ENCODE measurements at places on chromosomes 6 and 20.
A peak's percentile ranks its signal among the peaks of the same experiment; 100 is the strongest.

GRCh38 chr6:22658183-22658582, 88.8 kb downstream of the HDGFL1 start:
- DNase-seq, result no peak

DNA sequence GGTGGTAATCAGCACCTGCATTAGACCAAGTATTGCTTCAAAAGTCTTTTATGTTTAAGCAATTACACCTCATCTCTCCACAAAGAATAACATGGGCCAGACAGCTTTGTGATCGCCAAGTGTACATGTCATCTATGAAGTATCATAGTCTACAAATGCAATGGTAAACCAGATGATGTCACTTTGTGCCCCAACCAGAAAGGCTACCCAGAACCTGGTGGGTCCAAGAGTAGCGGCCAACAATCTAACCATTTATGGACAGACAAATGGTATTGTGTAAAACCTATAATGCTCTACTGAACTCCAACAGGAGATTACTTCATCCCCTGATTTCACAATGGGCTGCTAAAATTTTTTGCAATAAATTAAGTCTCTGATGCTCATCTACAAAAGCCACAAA, 295.9 kb downstream of the GMDS start:
- peak; percentile 22 for DNase-seq

GRCh38 chr6:122871079-122871478, 82.0 kb downstream of the SMPDL3A start:
- DNase-seq, result no peak

- no peak for DNase-seq
These were observed 369.0 kb downstream of the SYNE1 start for GRCh38 chr6:152267967-152268845.

GRCh38 chr20:53087037-53087777, 115.0 kb downstream of the TSHZ2 start:
- no peak for DNase-seq

DNA sequence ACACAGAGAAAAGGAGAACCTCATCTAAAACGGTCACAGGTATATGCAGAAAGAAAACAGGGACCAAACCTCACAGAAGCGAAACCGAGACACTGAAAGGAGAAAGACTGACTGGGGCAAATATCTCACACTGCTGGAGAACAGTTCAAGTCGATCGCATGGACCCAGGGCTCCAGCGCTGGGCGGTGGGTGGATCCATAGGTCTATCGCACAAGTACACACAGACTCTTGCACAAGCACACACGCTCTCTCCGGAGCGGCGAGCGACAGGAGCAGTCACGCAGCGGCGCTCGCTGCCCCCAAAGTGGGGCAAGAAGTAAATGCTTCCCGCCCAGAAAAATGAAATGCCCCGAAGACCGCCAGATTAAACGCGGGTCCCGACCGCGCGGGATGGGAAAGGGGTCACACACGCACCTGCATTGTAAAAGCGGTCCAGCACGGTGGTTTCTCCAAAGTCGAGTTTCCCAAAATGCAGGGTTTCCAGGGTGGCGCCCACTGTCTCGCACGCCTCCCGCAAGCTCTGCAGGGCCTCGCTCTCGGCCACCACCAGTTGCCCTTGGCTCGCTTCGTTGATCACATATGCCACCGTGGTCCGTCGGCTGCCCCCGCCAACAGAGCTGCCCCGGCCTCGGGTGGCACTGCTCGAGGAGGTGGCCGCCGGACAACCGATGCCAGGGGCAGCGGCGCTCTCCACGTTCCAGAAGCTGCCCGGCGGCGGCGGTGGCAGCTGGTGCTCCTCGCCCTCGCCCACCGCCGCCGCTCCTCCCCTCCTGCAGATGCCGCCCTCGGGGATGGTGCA, 782 bp downstream of the MAP3K5 start:
- DNase-seq, result peak; percentile 26

DNA sequence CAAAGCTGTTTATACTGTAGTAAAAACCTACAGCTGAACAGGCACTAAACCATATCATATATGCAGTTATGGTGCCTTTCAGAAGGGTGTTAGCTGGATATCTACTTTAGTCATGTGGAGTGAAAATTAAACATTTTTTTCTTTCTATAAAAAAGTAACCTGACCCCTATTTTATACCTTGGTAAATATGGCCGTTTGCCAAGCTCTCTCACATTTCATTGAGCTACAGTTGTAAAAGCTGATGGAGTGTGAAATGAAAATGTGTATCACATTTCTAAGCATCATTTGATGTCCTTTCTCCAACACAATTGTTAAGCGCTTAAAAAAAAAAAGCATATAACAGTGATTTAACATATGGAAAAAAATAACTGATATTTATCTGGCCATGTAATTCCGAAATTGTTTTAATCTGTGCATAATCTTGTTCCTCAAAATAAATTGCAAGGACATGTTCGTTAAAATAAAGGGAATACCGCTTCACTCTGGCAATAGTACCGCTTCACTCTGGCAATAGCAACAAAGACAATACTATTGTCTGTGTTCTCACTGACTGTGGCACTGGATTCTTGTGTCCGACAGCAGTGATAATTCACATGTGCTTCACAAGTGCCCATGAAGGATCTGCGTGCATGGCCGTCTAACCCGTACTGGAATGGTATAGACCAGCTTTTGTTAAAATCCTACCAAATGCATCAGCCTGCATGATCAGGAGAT, 391.8 kb upstream of the SOX4 start:
- DNase-seq, result no peak

DNA sequence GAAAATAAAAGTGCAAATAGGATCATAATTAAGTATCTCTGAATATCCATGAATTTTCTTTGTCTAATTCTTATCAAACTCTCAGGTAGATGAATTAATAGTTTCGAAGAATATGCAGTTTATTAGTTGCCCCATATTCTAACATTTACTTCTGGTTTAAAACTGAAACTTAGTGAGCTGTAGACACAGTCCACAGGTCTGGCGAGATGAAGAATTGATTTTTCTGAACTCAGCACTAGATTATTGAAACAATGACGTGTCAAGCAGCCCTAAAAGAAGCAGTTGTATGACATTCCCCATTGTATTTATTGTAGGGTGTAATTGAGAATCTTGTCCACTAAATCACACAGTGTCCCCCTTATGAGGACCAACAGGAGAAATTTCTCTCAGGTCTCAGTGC, 407.1 kb downstream of the GRIK2 start:
- no peak for DNase-seq

DNA sequence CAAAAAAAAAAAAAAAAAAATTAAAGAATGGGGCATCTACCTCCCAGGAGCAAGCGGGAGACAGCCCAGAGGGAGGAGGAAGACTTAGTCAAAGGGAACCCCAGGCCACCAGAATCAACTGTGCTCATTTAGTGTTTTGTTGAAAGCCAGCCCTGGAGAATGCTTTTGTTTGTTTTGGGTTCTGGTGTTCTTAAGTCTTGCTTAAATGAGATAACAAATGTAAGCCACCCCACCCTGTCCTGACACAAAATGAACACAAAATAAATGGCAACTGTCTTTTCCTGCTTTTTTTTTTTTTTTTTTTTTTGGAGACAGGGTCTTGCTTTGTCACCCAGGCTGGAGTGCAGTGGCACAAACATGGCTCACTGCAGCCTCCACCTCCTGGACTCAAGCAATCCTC, 165.0 kb upstream of the JARID2 start:
- no peak for DNase-seq

DNA sequence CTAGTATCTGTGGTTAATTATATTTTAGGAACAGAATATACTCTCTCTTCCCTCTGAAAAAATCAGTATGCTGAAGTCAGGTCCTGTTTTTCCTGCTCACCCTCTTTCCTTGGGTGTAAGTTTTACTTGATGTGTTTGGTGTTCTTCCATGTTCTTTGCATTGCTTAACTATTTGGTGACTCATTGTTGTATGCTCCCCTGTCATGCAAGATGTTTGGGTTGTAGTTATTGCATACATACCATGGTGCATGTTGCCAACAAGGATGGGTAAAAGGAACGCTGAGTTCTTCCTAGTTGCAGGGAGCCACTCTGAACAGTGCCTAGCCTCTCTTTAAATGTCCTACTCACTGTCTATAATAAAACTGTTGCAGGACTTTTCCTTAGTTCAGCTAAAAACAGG, 207.9 kb upstream of the LAMP5 start:
- DNase-seq, result peak; percentile 94

- peak; percentile 32 for DNase-seq
These were observed 48.7 kb upstream of the SRSF6 start for GRCh38 chr20:43408848-43409576.

- DNase-seq, result no peak
These were observed 13.8 kb downstream of the RNASET2 start for GRCh38 chr6:166942393-166943168.

- no peak for DNase-seq
These were observed 4.2 kb downstream of the LRP11 start for GRCh38 chr6:149859938-149860337.

DNA sequence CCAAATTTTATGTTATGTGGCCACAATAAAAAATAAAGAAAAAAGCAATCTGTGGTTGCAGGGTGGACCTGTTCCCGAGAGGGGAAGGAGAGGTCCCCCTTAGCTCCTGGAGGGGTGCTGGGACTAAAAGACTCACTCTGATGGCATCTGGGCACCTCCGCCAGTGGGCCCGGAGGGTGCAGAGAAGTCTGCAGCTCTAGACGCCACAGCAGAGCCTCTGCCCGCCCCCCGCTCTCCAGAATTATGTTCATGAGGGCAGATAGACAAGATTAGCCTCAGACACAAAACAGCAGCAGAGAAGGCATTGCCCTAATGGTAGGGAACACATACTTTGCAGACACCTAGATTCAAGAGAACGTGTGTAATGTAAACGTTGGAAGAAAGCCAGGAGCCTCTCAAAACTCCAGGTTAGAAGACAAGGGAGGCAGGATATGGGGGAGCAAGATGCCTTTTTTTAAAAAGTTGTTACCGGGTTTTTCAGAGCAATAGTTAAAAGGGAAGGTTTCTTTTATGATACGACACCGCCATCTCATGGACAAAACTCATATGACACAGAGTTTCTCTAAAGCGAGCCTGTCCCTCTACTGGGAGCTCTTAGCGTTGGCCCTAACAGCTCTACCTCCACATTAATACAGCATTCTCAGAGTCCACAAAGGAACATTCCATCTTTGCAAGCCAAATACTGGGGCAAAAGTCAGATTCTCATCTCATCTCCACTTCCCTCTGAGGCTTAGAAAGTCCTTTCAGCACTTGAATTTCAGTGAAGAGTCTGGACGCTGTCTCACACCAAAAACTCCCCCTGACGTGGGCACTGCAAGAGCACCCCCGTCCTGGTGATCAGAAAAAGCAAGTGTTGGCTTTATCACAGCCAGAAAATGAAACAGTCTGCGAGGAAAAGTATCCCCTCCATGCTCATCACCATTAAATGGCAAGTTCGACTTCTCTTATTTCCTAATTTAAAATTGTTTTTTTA, 47.2 kb downstream of the FOXF2 start:
- peak; percentile 42 for DNase-seq

DNA sequence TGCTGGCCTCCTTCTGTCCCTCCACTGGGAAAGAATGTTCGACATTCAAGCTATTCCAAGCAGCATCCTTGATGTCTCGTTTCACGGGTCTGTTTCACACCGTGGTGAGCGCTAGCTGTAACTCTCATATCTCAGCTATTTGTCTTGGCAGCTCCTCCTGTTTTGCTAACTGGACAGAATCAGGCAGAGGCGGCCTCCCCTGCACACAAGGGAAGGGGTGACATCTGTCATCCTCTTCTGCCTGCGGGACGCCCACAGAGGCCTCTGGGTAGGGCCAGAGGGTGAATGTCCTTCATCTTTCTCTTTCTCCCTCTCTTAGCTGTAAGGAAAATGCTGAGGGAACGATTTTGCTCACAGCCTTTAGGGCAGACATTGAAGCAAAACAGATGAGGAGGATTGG, 232.8 kb upstream of the GMDS start:
- DNase-seq, result no peak

DNA sequence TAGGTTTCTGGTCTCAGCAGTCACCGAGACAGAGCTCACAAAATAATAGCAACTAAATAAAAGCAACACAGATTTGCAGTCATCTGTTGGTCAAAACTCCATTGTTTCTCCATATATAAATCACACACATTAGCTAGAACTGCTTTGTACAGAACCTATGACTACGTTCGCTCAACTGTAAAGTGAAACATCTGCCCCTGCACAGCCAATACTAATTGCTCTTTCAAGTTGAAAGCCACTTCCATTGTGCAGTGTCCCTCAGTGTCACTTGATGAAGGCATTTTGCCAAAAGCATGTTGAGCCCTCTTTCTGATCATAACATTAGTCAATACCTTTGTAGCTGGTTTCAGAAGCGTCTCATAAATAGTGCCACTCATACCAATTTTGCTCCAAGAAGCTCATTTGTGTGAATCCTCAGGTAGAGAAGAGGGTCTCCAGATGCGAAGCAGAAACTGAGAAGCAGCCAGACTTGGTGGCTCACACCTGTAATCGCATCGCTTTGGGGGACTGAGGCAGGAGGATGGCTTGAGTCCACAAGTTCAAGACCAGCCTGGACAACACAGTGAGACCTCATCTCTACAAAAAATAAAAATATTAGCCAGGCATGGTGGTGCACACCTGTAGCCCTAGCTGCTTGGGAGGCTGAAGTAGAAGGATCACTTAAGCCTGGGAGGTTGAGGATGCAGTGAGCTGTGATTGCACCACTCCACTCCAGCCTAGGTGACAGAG, 68.9 kb downstream of the PERP start:
- no peak for DNase-seq

GRCh38 chr20:33345342-33345741, 56.0 kb downstream of the CDK5RAP1 start:
- no peak for DNase-seq

GRCh38 chr6:43909474-43910148, 139.6 kb downstream of the VEGFA start:
- no peak for DNase-seq

GRCh38 chr6:18405477-18406293, 18.5 kb downstream of the RNF144B start:
- DNase-seq, result peak; percentile 82

GRCh38 chr6:101000341-101000740, 119.2 kb upstream of the ASCC3 start:
- no peak for DNase-seq

- no peak for DNase-seq
These were observed at the start of gene GLP1R for GRCh38 chr6:39048481-39049399. GLP1R (plus strand) TSS chr6:39048781; CDS start chr6:39048841, 60 bp downstream.

- DNase-seq, result no peak
These were observed 7.0 kb upstream of the BEND6 start for GRCh38 chr6:56947924-56948323.

- no peak for DNase-seq
These were observed 98.3 kb upstream of the PDE7B start for GRCh38 chr6:135753196-135753595.

- DNase-seq, result no peak
These were observed 1.9 kb downstream of the JARID2 start for GRCh38 chr6:15247500-15248450.
